GM13976 (cell line): ENCODE measurements at places on chromosomes 6 and 20.

DNA sequence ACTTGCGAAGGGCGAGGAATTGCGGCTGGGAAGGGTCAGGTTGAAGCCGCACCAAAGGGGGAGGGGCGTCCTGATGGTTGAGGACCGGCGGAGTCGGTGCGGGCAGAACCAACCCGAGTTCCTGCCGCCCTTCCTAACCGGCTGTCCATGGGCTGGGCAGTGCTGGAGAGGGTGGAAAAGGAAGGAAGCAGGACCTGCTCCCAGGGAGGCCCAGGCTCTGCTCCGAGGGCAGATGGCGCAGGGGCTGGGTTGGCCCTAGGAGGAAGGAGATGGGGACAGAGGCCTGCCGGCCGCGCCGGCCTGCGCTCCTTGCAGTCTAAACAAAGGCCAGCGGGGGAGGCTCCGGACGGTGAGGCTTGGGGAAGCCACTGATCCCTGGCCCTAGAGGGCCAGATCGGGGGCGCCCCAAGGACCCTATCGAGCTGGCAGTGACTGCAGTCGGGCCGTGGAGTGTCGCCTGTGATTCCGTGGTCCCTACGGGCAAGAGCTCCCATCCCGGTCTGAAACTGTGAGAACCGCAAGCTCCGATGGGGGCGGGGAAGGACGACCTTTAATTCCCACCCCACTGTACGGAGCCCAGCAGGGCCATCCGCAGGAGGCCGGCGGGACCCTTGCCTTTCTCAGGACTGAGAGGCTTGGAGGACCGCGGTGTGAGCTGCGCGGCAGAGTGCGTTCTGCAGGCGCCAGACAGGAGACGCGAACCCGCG lies 39.4 kb downstream of the YTHDF1 start:
- no peak for DNase-seq

DNA sequence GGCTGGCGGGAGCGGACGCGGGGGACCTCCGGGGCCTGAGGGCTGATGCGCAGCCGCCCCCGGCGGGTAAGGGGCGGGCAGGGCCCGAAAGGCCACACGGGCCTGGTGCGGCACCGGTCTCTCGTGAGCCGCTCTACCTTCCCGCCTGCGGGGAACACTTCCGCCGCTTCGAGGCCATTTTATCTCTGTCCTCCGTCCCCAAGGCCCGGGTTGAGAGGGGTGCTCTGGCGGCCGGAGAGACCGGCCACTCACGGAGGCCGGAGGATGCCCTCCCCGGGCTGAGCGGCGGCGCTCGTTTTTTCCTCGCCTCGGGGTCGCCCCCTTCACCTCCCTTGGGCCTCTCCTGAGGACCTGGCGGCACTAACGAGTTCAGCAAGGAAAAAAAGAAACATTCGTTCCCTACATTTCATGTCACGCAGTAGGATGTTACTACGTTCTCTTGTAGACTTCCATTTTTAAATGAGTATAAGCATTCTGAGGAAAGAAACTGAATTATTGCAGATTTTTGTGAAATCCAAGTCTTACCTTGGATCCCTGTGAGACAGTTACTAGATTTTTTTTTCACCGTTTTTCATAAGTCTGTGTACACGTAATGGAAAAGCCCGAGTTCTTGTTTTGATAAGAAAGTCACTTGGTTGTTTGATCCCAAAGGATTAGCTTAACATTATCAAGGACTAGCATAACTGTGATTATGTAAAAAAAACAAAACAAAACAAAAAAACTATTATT lies 575 bp downstream of the WTAP start:
- peak; percentile 65 for DNase-seq

GRCh38 chr6:84910906-84911607 lies 146.7 kb upstream of the TBX18 start:
- DNase-seq: no peak

- DNase-seq: no peak
Observed at GRCh38 chr20:46356195-46357029, 48.1 kb upstream of the CDH22 start.

DNA sequence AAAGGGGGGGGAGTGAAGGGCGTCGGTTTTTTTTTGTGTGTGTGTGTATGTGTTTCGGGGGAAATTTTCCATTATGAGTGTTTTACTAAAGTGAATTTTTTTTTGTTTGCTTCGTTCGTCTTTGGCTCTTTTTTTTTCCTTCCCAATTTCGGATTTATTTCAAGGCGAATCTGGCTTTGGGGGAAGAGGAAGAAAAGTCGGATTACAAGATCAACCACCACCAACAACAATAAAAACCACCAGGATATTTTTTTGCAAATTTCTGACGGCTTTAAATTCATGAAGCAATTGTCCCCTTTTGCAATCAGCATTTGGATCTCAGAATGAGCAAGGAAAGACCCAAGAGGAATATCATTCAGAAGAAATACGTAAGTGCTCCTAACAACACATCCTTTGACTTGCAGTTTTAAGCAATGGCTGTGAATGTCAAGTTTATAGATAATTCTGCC lies 372 bp downstream of the JARID2 start:
- no peak for DNase-seq

DNA sequence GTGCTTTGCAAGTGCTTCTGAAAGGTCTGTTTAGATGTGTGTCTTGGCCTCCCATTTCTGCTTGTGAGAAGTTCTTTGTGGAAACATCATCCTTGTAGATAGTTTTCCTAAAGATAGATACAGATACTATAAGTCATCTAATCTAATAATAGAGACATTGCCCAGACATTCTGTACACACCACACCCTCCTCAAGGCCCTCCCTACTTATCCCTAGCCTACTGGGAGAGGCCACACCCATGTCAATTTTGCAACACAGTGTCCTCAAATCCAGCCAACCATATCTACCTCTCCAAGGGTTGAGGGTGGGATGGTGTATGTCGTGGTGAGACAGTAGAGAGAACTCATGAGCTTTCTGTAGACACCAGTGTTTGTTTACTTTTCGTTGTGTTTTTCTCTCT lies 6.2 kb downstream of the KDM1B start:
- no peak for DNase-seq

DNA sequence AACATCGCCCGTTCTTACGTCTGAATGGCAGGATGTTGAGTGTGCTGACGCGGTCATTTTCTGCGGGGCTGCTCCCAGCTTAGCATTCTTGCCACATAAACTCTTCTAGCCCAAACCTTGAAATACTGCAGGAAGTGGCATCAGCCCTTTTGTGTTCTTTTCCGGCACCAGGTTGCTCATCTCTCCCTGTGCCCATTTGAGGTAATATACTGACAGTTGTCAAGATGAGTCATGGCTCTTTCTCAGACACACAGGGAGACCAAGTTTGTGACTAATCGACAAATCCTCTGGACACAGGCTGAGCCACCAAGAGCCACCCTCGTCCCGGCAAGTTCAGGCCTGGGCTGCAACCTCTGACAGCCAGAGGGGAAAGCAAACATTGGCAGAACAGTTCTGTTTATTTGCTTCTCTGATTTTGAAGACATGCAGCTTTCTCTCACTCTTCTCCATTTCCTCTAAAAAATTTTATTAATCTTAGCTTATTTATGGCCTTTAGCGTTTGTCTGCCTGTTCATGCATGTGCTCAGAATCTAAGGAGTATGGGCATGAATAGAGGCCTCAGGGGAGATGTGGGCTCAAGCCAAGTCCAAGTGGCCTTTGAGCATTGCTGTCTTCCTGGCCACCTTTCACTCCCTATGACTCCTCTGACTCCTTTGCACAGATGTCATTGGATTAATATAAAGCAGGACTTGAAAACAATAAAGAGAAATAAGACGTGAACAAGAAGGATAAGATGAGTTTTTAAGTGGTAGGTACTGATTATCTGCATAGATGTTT lies 328.2 kb upstream of the JAG1 start:
- no peak for DNase-seq

- DNase-seq: no peak
Observed at GRCh38 chr6:24537771-24538385, 43.1 kb downstream of the ALDH5A1 start.

DNA sequence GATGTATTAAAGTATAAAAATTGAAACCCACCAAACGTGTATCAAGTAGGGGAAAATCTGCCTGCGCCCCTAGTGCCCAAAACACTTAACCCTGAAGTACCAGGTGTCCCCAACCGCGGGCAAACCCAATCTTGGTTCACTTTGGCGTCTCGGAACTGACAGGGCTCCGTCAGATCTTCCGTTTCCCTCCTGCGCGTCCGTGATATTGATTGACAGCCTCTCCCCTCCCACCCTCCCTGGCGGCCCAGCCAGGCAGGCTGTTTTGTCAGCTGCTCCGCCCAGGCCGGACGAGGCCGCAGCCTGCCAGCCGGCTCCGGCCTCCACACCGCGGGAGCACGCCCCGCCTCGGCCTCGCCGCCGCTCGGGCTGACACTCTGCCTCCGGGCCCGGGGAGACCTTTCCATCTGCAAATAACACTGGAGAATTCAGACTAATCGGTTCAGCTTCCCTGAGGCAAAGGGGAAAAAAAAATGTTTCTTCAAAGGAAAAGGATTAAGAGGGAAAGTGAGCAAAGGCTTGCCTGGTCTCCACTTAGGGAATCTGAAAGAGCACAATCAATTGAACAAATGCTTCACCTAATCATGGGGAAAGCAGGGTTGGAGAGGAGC lies 234.9 kb upstream of the MCHR2 start:
- DNase-seq: peak; percentile 88

DNA sequence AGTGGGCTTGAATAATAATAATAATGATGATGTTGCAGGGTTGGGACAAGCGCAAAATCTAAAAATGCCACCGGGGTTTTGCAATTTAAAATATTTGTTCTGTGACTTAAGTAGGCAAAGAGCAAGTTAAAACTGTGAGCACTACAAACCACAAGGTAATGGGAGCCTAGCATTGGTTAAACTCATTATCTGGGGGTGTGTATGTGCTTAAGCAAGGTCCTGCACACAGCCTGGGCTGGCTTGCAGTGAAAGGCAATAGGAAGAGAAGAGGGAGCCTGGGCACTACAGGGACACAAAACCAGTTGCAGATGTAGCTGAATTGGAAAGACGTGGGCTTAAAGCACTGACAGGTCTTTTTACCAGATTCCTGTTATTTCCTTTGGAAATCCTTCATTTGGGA lies 11.7 kb downstream of the SIM1 start:
- DNase-seq: peak; percentile 10
